ENCODE measurements at places on chromosomes 13 and 19. TPM values are rescaled to one million over a fixed set of nuclear protein-coding genes. Genes with fewer than 3 reads are reported as not detected.

DNA sequence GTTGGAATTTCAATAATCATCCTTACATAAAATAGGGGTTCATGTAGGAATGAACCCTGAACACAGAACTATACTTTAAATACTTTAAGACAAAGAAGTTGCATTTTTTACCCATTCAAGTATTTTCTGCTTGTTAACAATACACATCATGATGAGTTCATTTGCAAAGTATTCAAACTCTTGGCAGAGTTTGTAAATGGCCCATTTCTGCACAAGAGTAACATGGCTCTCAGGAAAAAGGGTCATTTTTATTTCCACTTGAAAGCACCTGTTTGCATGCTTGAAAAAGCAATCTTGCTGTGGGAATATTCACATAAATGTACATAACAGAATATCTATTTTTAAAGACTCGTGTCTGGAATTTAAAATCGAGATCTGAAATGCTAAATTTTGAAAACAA is 18.1 kb downstream of the ESD start:
- no peak overlapping the region for H3K4me3 ChIP-seq
- H3K27me3 ChIP-seq = no peaks in the 10 kb centered on the region
- H3K27ac ChIP-seq = no peak overlapping the region
- DNase-seq = no peak
- H3K4me1 ChIP-seq = no peaks in the 10 kb centered on the region

- H3K27me3 ChIP-seq = no peaks in the 10 kb centered on the region
- peaks cover 9% of the 10 kb centered on the region for H3K36me3 ChIP-seq
- no peak overlapping the region for H3K4me3 ChIP-seq
- H3K27ac ChIP-seq = no peak overlapping the region
- peaks cover 28% of the 10 kb centered on the region for H3K4me1 ChIP-seq
Measured at GRCh38 chr19:10191347-10191746, 3.4 kb downstream of the DNMT1 start.

Gene TTYH1
- not detected for total RNA-seq

DNA sequence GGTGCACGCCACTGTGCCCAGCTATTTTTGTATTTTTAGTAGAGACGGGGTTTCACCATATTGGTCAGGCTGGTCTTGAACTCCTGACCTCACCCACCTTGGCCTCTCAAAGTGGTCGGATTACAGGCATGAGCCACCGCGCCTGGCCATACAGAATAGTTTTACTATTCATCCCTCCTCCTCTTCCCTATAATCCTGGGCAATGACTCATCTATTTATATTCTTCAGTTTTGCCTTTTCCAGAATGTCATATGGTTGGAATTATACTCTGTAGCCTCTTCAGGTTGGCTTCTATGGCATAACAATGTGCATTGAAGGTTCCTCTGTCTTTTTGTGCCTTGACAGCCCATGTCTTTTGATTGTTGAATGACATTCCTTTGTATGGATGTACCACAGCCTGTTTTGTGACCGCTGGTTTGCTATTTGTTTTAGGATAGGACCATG is 22.2 kb upstream of the LRP3 start:
- no peak for DNase-seq
- H3K27ac ChIP-seq = no peak overlapping the region
- H3K27me3 ChIP-seq = no peaks in the 10 kb centered on the region
- H3K4me3 ChIP-seq = no peak overlapping the region

- H3K4me3 ChIP-seq = no peak overlapping the region
- H3K36me3 ChIP-seq = peaks cover 12% of the 10 kb centered on the region
- H3K27me3 ChIP-seq = no peaks in the 10 kb centered on the region
- H3K27ac ChIP-seq = no peak overlapping the region
- peaks cover 36% of the 10 kb centered on the region for H3K4me1 ChIP-seq
Measured at GRCh38 chr13:113187883-113188665, 20.4 kb downstream of the PCID2 start.

DNA sequence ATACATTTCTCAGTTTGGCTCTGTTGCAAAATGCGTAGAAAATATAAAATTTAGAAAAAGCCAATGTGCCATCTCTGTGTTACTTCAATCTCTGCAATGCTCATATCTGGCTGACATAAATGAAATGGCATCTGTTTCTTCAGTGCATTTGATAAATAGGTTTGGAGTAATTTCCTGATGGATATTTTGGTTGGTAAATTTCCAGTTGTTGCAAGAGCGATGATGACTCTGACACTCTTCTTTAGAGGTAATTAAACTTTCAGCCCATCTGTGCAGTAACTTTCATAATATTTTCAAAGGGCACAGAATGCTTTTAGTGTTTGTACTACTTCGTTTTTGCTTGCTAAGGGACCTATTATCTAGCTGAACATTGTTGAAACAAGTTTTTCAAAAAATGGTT is 1286.4 kb downstream of the PCDH9 start:
- no peak overlapping the region for H3K4me3 ChIP-seq
- H3K27ac ChIP-seq = no peak overlapping the region
- H3K36me3 ChIP-seq = no peaks in the 10 kb centered on the region
- no peaks in the 10 kb centered on the region for H3K4me1 ChIP-seq
- no peak for DNase-seq
- no peaks in the 10 kb centered on the region for H3K27me3 ChIP-seq

Measured in CD8-positive, alpha-beta memory T cell (primary cell).